ENCODE measurements at places on chromosomes 2 and 18.

DNA sequence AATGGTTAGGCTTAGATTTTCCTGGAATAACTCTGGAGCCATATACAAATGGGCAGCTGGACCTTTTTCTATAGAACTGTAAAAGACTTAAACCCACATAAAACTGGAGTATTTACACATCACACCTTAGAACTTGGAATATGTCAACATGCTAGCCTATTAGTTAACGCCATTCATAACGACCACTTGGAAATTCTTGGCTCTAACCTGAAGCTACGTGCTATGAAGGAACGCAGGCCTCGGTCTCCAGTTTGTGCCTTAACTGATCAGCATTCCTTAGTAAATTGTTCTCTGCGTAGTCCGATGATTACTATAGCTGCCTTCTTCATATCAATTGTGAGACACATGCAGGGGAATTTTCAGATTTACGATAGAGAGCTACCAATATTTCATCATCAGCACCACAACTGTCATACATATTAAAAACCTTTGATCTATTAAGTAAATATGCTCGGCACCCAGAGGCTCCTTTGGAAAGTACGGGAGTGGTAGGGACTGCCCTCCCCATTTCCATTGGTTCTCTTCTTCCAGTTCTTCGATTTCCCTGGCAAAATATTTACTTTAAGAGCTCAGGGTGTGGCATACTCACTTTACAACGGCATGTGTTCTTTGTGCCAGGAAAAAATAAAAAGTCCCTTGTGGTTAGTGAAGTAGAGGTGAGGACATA lies 17.5 kb upstream of the CCL20 start:
- DNase-seq = no peak

DNA sequence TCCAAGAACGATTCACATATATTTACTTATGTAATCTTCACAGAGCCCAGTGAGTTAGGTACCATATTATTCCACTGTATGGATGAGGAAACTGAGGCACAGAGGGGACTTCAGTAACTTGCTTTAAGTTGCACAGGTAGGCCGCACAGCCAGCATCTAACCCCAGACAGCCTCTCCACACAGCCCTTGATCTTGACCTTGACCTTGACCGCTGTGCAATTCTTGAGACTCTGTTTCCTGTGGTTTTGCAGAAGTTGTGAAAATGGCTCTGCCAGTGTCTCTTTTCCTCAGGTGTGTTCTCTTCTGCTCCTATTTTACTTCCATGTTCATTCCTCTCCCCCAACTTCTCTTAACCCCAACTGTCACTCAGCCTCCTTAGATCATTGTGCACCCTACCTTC lies 206.5 kb downstream of the SOX11 start:
- DNase-seq = no peak

- no peak for DNase-seq
These were observed 5.9 kb upstream of the RALB start for GRCh38 chr2:120246546-120247300.

DNA sequence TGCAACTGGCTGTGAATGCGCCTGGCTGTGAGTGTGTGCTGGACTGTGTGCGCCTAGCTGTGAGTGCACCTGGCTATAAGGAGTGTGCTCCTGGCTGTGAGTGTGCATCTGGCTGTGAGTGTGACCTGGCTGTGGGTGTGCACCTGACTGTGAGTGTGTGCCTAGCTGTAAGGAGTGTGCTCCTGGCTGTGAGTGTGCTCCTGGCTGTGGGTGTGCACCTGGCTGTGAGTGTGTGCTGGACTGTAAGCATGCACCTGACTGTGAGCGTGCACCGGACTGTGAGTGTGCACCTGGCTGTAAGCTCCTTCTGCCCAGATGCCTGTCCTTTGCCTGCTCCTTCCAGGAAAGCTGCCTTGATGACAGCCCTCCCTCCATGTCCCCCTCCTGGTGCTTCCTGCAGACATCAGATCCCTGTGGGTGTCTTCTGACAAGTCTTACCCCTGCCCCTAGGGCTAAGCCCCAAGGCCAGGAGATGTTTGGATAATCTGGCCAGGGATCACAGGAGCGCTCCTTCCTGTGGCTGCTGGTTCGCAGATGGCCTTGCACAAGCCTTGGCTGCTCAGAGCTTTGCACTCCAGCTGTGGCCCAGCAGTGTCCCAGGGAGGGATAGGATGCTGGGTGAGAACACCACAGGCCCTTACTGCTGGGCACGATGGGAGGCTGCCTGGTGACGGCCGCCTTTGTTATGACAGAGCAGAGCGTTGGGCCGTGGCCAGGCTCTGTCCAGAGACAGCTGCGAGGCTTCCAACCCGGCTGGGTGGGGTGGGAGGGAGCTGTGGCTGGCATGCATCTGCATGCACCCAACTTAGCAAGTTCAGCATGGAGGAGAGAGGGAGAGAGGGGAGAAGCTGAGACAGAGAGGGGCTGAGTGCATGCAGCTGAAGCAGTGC lies 89.9 kb downstream of the GLI2 start:
- DNase-seq = no peak

GRCh38 chr2:230905448-230906421 lies 19.3 kb downstream of the GPR55 start:
- no peak for DNase-seq

GRCh38 chr2:206435742-206436141 lies 7.6 kb upstream of the ADAM23 start:
- no peak for DNase-seq

DNA sequence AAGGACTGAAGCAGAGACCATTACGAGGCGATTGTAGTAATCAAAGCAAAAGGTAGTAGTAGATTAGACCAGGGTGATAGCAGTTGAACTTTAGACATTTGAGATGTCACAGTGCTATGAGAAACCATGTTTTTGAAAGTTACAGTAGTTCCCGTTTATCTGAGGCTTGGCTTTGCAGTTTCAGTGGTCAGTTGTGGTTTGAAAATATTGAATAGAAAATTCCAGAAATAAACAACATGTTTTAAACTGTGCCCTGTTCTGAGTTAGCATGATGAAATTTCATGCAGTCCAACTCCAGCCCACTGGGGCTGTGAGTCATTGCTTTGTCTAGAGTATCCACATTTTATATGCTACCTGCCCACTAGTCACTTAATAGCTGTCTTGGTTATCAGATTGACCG lies 47.5 kb downstream of the ZNF638 start:
- DNase-seq = no peak

DNA sequence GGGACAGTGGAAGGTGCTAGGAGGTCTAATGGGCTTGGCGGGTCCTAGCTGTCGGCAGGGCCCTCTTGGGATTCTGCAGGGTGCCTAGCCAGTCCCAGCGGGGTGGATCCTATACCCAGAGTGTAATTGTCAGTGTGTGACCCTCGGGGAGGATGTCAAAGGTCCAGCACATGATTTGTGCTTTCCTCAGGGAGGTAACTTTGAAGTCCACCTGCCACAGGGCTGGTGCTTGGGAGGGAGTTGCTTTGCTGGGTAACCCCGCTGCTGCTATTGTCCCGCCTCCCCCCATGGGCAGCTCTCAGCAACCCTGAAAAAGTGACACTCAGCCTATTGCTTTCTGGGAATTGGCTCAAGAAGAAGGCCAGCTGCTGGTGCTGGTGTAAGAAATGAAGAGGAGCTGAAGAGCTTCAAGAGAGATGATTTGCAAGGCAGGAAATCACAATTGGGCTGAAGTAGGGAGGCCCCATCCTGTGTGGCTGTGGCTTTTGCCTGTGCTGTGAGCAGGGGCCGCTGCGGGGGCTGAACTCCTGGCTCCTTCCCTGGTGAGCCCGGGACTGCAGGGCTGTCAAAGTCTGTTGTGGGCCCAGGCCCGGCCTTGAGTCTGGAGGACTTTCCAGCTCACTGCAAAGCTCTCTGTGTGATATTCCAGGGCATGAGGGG lies 36.4 kb downstream of the EMILIN2 start:
- DNase-seq = no peak

GRCh38 chr2:168433527-168433926 lies 22.5 kb upstream of the CERS6 start:
- no peak for DNase-seq

GRCh38 chr2:159004849-159005248 lies 36.4 kb downstream of the TANC1 start:
- DNase-seq = no peak

DNA sequence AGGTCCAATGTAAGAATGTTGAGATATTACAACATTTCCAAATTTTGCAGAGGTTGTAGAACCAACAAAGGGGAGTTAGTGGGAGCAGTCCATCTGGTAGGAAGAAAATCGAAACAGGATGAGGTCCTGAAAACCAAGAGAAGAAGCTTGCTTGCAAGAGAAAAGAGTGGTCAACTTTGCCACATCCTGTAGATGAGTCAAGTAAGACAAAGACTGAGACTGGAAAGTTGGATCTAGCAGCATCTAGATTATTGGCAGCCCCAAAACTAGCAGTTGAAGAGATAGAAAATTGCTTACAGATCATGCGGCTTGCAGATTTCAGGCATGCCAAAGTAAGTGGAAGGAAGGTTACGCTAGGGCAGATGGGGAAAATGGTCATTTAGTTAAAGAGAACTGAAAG lies 378.9 kb downstream of the GRB14 start:
- DNase-seq = no peak

DNA sequence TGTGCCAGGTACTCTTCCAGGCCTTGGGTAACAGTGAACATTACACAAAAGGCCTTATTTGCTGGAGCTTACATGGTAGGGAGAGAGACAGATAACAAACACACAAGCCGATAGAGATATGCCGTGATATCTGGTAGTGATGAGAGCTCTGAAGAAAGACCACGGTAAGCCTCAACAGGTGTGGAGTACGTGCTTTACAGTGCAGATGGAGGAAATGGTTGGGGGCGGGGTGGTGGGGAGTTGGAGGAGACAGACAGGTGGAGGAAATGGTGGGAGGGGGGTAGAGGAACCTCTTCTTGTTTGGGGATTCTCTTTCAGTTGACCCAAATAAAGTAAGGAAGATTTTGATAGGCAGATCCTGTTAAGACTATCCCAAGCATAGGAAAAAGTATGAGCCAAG lies 141.1 kb upstream of the ALPP start:
- no peak for DNase-seq

Data from thoracic aorta (tissue), 2 donors.